GM12891 (cell line): ENCODE measurements at places on chromosomes 5 and 9.

DNA sequence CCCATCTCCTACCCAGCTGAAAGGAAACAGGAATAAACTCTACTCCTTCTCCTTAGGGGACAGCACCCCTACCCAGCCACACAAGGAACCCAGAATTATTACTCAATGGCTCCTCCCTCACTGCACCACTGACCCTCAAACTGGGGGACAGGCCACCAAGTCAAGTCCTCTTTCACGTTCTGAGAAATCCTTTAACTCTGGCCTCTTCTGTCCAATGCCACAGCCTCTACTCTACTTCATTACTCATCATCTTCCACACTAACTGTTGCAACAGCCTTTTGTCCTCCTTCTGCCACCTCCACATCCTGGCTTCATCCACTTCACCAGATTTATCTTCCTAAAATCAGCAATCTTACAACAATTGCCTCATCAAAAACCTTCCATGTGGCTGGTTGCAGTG lies 6.8 kb downstream of the TTC39B start:
- no peak for DNase-seq

DNA sequence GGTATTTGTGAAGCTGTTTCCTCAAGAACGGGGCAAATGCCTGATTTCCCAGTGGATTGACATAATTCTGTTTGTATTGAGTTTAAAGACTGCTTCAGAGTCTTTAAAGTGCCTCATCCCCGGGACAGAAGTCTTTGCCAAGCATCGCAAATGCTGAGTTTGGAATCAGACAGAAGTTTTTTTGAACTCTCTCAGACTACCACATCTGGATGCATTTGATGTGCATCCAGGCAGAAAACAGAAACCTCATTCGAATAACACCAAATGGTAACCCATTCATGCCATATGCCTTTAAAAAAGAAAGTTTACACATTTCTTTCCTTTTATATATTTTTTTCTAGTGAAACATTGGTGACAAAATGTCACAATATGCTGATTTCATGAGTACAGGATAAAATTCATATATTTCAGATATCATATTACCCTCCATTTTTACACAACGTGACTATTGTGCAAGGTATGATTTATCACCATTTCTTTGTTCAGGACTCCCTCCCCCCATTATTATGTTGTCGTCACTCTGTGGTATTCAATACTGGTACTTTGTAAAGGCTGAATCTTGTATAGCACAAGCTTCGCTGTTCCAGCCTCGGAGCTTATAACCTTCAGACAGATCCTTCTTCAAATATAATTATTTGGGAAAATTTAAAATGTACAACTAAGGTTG lies 91.1 kb downstream of the ZNF608 start:
- no peak for DNase-seq

GRCh38 chr5:132771503-132771998 lies 5.5 kb downstream of the SEPTIN8 start:
- no peak for DNase-seq

DNA sequence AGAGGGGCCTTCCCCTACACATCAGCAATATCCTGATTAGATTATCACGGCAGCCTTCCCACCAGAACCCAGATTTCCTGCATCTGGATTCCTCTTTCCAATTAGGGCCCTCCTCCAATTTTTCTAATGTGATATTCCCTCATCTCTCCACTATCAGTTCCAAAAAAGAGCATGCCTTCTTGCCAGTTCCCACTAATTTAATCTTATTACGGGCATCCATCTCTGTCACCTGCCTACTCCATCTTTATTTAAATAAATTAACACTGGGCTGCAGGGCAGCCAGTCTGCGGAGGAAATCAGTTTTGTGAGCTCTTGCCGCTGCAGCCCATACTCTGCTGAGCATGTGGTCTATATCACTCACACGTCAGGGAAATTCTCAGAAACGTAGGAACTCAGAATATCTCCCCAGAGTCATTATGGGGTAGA lies 16.6 kb upstream of the FBP2 start:
- DNase-seq, result no peak

DNA sequence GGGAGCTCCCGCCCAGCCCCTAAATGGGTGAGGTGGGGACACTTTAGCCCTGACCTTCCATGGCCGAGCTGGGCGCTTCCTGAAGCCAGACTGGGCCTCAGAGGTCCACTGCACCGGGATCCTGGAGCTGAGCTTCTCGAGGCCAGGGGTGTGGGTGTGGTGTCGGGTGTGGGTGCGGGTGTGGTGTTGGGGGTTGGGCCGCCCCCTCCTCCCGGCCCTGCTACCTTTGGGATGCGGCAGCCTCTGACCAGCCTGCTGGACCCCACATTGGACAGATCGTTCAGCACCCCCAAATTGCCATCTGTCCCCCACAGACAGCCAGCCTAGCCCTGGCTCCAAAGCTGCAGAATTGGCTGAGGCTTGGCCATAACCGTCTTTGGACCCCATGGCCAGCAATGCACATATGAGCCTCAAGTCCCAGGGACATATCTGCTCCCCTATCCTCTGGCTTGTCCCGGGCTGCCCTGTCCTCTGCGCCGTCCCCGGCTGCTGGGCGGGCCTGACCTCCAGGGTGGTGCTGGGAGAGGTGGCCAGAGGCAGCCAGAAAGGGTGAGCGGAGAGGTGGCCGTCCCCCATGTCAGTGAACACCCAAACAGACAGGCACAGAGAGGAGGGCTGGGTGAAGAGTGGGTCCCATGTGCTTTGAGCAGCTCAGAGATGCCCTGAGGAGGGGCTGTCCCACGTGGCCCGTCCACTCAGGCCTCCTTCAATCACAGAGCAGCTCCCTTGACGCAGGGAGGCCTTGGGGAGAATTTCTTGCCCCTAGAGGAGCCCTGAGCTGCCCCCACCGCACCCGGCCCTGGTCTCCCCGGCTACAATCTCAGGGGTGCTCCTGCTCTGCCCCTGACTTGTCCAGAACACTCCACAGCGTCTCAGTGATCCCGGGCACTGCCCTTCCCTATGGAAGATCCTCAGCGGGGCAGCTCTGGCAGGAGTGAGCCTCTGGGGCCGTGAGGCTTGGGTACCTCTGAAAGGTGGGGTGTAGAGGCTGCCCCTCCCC lies 3.4 kb upstream of the PTGDS start:
- DNase-seq, result no peak
